ENCODE measurements at places on chromosomes 3 and 15. TPM values are rescaled to one million over a fixed set of nuclear protein-coding genes. Genes with fewer than 3 reads are reported as not detected.

Gene RLBP1
- not detected for total RNA-seq

Gene GOLGA8G
- total RNA-seq: not detected

Gene CLDN18
- total RNA-seq: 0.12 TPM

Gene DUOX1
- not detected for total RNA-seq

Gene GPR62
- 0.12 TPM for total RNA-seq

Gene DLL4
- 0.66 TPM for total RNA-seq

Gene BLM
- 9.7 TPM for total RNA-seq

Gene LRRC49
- 19.7 TPM for total RNA-seq

Gene CHRNA7
- 0.37 TPM for total RNA-seq
